Occipital lobe (tissue), 3 donors: ENCODE measurements at places on chromosomes 5 and 9. TPM values are rescaled to one million over a fixed set of nuclear protein-coding genes. Genes with fewer than 3 reads are reported as not detected.

The BHMT2 gene
- 0.62 TPM for total RNA-seq

The FST gene
- 3.0 TPM for total RNA-seq

The C1QTNF2 gene
- 3.1 TPM for total RNA-seq

The MATR3 gene
- 769 TPM for total RNA-seq

The CCL27 gene
- 0.31 TPM for total RNA-seq

The GPX8 gene
- total RNA-seq, result 4.4 TPM
